ENCODE measurements at places on chromosomes 3 and 15.

DNA sequence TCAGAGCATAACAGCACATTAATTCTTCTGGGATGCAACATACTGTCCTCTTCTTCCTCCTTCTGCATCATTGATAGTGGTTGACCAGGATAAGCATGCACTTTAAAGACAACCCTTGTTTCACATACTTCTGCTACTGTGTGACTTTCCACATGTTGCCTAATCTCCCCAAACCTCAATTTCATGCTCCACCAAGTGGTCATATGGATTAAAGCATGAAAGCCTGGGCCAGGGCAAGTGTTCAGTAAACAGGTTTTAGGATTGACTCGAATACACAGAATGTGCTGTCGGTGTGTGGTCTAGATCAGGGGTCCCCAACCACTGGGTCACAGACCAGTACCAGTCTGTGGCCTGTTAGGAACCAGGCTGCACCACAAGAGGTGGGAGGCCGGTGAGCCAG lies 22.5 kb upstream of the BFSP2 start:
- DNase-seq, result no peak

DNA sequence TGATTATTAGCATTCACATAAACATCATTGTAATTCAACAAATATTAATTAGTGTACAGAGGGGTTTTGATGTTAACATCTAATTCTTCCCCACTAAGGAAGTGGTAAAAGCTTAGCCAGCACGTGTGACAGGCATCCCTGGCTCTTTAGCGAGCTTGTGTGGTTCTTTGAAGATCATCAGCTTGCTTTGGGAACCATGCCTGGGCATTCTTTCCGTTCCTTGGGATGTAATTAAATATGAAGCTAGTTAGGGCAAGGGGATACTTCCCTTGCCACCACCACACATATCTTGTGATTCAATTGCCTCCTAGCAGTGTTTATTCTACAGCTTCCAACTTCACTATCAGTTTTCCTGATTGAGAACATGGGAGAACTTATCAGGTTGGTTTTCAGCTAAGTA lies 246.5 kb downstream of the MYRIP start:
- no peak for DNase-seq

- no peak for DNase-seq
These were observed 50.5 kb upstream of the CSPG4 start for GRCh38 chr15:75763137-75763611.

DNA sequence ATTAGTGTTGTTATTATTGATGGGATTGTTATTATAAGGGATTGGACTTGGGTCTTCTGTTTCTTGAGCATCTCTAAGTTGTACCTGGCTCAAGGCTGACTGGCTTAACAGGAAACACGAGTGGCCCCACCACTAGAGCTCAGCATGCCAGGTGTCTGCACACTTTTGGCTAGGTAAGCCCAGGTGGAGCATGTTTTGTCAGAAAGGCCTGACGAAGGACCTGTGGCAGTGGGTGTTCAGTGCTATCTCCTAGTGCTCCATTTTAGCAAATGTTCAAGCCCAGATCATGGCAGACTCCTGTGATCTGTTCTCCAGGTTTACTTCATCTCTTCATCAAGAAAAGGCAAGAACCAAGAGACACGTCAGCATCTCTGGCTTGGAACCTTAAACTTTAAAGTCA lies 3.4 kb downstream of the MAP2K5 start:
- DNase-seq, result no peak

- no peak for DNase-seq
These were observed 53.2 kb downstream of the CD200R1L start for GRCh38 chr3:112793326-112794081.

- DNase-seq, result no peak
These were observed 619.5 kb upstream of the TBL1XR1 start for GRCh38 chr3:177816667-177817208.

- DNase-seq, result no peak
These were observed 34.6 kb downstream of the SRPRB start for GRCh38 chr3:133840055-133840737.

GRCh38 chr3:42459151-42459550 lies 43.3 kb upstream of the VIPR1 start:
- no peak for DNase-seq

GRCh38 chr15:27660676-27661075 lies 438.4 kb downstream of the OCA2 start:
- DNase-seq, result no peak

- DNase-seq, result no peak
These were observed 21.4 kb upstream of the ZBTB47 start for GRCh38 chr3:42632146-42632545.

- DNase-seq, result no peak
These were observed 28.4 kb downstream of the RBM5 start for GRCh38 chr3:50117120-50117519.

GRCh38 chr15:26864664-26865191 lies 2.1 kb upstream of the GABRA5 start:
- DNase-seq, result no peak

- DNase-seq, result no peak
These were observed 15.0 kb downstream of the BHLHE40 start for GRCh38 chr3:4994144-4994730.

DNA sequence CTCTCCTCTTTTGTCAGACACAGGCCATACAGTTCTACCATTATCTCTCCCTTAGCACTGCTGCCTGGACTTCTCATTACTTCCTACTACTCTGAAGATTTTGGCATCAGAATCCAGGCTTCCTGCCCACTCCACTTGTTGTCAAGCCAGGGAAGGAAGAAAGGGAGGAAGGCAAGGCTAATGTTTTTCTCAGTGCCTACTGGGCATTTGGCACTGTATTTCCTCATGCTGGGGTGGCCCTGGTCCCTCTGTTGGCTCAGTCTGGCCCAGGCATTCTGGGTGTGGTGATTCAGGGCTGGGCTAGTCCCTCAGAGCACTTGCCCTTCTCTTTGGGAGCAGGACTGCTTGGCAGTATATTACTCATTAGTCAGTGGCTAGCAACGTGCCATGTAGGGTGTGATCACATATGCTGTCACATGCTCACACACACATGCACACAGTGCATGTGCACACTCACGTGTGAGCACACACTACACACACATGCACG lies 52.9 kb downstream of the BSN start:
- no peak for DNase-seq

- DNase-seq, result no peak
These were observed 2.9 kb downstream of the HDGFL3 start for GRCh38 chr15:83204697-83205096.

DNA sequence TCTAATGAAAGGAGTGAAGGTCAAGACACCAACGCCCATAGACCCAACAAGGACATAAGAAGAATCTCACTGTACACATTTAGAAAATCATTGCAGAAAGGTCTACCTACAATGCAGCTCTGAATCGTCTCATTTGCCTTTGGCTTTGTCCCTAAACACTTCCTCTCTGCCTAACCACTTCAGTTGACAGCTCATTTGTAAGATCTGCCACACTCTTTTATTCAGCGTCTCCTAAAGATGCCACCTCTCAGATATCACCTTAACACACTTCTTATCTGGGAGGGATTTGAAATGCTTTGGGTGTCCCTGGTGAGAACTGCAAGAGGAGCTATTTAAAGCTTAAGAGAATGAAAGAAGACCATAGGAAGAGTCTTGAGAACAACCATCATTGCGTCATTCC lies 38.7 kb downstream of the RAB27A start:
- DNase-seq, result no peak

DNA sequence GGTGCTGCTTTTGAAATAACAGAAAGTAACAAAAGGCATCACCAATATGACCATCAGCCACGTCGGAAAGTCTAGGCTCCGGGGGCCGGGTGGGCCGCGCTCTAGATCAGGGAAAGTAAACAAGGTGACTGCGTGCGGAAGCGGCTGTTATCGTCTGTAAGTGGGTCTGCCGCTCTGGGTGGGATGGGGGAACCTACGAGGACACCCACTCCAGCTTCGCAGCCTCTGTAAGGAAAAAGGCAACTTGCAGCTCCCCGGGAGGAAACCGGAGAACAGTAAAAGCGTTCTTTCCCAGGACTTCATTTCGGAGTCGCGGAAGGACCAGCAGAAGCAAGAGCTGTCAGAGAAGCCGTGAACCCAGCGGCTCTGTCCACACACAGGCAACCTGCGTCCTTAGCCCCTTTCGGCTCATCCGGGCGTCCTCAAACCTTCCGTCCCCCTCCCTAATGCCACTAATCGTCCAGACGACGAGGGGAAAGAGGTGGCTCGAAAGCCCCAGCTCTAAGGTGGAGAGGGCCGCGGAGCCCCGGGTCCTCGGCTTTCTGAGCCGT lies 461 bp downstream of the XRN1 start:
- no peak for DNase-seq

- no peak for DNase-seq
These were observed 64.7 kb downstream of the ADAMTS9 start for GRCh38 chr3:64623125-64623524.

GRCh38 chr3:172984914-172985313 lies 156.1 kb downstream of the SPATA16 start:
- DNase-seq, result no peak

- DNase-seq, result no peak
These were observed 637.4 kb downstream of the FHIT start for GRCh38 chr3:60613769-60614303.

GRCh38 chr15:100852630-100853029 lies 27.0 kb upstream of the ALDH1A3 start:
- no peak for DNase-seq

- DNase-seq, result no peak
These were observed 357.5 kb downstream of the CHST2 start for GRCh38 chr3:143476965-143477640.

DNA sequence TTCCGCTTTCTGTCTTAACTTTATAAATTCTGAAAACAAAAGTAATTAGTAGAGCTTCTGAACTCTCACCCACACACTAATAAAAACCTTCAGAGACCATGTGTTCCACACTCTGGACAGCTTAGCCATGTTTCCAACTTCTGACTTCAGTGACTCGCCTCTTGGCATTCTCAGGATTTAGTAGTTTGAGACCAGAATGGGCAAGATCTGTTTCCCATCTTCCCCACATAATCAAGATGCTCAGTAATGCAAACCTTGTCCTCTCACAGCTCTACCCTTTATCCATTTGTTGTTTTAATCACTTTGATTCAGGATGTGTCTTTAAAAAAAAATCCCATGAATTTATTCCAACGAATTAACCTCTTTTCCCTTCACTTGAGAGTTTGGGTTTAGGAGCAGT lies 166.6 kb upstream of the SLC24A5 start:
- no peak for DNase-seq

GRCh38 chr3:141452045-141452444 lies 34.8 kb upstream of the RASA2 start:
- DNase-seq, result no peak

- peak; percentile 58 for DNase-seq
These were observed 919.3 kb downstream of the TUSC7 start for GRCh38 chr3:117628823-117629291.

DNA sequence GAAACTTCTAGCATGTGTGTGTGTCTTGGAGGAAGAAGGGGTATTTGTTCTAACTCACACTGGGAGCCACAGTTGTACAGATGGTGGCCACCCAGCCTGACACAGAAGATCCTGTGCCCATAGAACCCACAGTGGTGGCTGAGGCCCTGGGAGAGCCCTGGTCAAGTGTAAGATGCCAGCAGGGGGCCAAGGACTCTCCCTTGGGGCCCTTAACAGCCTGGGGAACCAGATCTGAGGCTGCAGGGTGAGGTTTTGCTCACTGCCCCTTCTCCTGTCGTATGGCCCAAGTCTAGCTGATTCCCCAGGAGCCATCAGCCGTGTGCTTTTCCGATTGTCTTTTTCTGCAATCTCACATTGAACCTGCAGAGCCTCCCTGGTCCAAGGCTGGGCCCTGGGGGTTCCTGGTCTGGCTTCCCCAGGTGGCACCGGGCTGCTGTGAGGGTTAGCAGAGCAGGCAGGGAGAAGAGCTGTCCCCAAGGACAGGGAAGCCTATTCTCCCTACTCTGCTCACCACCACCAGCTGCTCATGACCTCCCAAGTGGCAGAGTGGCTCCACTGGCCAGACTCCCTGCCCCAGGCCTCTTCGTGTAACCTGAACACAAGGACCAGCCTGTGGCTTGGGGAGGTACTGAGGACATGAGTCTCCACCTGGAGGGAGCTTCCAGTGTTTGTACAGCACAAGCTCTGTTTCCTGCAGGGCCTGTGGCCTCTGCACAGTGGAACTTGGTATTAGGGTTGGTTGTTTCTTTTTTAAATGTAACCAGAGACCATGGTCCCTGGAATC lies 51.9 kb downstream of the CA12 start:
- no peak for DNase-seq

- DNase-seq, result no peak
These were observed 1.2 kb upstream of the CLSTN2 start for GRCh38 chr3:139933766-139934165.

DNA sequence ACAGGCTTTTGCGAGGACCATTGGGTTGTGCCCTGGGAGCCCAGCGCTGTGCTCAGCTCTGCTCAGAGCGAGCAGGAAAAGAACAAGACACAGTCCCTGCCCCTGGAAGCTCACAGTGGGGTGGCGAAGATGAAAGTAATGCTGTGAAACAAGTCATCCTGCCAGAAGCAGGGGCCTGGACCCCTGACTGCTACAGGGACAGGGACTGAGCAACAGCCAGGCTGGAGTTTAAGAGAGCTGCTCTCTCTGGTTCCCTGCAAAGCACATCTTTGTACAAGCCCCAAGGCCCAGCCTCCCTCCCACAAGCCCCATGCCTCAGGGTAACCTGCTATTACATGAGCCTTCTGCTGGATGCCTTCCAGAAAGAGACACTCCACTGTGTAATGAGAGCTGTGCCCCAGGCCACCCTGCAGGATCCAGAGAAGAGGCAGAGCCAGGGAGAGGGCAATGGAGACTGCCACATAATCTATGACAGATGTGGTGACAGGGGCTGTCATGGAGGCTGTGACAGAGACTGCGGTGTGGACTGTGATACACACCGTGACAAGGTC lies 7.1 kb upstream of the HCN4 start:
- DNase-seq, result no peak

DNA sequence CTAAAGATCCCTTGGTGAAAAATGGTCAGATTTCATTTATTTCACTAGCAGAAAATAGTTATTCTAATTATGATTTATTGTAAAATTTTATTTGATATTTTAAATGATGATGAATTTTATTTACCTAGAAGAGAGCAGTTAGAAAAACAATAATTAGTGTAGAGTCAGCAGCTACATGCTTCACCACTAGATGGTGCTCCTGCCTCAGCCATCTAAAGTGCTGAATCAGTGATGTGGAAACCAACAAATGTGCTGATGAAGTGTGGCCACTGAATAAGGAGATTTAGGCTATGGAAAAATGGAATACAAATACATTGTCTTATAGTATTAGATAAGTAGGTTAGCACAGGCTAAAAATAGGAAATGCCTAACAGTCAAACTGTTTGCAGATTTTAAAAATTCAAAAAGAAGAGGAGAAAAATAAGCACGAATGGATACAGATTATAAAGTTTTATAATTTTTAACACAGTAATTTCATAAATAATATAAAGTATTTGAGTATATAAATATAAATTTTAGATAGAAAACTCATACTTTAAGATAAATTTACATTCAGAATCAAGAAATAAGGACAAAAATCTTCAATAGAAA lies 109.8 kb downstream of the PPP2R3A start:
- DNase-seq, result peak; percentile 52

Measured in NCI-H1930 (cell line).